HT1080 (cell line): ENCODE measurements at places on chromosomes 7 and 10.

DNA sequence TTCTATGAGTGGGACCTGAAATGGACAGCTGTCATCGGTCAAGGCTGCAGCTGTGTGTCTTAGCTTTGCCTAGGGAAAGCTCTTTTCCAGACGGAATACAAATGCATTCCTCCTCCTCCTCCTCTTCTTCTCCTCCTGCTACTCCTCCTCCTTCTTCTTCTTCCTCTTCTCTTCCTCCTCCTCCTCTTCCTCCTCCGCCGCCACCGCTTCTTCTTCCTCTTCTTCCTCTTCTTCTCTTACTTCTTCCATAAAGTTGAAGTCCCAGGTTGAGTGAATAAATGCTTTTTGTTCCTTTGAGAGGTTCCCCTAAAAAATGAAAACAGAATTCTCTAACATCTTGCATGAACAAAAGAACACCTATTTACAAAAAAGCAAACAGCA is 28.7 kb downstream of the KLF6 start:
- DNase-seq, result no peak

- no peak for DNase-seq
Observed at GRCh38 chr10:101558671-101559595, 29.1 kb downstream of the POLL start.

DNA sequence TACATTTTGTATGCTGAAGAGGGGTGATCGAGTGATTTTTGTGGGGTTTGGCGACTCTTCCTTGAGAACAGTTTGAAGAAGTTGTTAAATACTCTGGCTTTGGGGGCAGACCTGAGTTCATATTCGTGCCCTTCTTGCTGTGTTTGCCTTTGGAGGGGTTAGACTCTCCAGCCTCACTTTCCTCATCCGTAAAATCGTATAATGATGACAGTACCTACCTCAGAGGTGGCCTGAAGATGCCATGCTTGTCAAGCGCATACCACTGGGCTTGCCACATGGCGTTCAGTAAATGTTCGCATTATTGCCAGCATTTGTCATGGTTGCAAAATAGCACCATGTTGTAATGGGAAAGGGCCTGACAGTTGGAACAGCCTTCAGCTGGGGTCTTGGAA is 1.3 kb downstream of the STK17A start:
- peak; percentile 34 for DNase-seq

GRCh38 chr7:132276976-132277725 is 299.1 kb downstream of the PLXNA4 start:
- peak; percentile 91 for DNase-seq

DNA sequence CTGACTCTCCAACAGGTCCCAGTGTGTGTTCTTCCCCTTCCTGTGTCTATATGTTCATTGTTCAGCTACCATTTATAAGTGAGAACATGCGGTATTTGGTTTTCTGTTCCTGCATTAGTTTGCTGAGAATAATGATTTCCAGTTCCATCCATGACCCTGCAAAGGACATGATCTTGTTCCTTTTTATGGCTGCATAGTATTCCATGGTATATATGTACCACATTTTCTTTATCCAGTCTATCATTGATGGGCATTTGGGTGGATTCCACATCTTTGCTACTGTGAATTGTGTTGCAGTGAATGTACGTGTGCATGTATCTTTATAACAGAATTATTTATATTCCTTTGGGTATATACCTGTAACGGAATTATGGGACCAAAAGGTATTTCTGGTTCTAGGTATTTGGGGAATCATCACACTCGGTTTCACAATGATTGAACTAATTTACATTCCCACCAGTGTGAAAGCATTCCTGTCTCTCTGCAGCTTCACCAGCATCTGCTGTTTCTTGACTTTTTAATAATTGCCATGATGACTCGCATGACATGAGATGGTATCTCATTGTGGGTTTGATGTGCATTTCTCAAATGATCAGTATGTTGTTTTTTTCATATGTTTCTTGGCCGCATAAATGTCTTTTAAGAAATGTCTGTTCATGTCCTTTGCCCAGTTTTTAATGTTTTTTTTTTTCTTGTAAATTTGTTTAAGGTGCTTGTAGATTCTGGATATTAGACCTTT is 60.2 kb downstream of the LSMEM1 start:
- DNase-seq, result no peak
